ENCODE measurements at places on chromosomes 6 and 20. TPM values are rescaled to one million over a fixed set of nuclear protein-coding genes. Genes with fewer than 3 reads are reported as not detected.
A peak's percentile ranks its signal among the peaks of the same experiment; 100 is the strongest.

The DDX43 gene
- 0.42 TPM for total RNA-seq

DNA sequence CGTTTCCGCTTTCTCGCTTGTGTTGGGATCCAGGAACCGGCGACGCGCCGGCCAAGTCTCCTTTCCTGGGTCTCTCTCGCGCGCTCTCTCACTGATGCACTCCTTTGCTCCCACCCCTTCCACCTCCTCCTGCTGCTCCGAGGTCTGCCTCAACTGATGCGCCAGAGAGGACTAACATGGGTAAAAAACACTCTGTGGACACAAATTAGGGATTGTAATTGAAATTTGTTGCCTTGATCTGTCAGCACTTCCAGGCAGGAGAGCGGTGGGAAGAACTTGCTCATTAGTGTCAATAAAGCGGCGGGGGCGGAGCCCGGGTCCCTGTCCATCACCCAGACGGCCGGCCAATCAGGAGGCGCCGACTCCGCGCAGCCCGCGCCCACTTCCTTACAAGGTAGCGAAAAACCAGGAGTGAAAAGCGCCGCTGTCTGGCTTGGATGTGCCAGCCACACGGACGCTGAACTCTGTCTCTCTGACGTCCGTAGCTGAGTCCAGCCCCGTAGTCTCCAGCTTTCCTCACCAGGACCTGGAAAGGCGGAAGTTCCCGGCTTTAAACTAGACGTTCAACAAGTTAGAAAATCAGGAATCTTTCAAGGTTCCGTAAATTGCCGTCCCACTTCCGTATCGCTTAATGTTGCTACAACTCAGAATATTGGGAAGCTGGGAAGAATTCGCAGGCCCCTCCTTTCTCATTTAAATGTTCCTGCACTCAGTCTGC, at the start of gene TBX18:
Gene TBX18 (minus strand): TSS at position 267 of the 718 bp plus-strand sequence. CDS start 417 bp downstream, outside the sequence.
- peak; percentile 69 for DNase-seq

The CASS4 gene
- 1.9 TPM for total RNA-seq

The ADGB gene
- total RNA-seq, result 0.05 TPM

DNA sequence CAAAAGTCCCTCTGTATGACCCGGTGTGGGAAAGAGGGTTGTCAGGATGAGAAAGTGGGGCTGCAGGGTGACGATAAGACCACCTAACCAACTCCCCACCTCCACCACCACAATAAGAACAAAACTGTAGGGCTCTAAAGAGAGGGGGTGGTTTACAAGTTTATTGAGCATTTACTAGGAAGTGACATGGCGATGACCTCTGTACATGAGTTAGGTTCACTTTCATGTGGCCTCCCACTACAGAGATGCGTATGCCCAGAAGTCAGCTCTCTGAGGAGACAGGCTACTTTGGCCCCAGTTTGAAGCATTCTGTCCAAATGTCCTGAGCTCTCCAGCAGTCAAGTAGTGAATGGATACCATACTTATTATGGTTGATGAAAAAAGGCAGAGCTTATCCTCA, 28.7 kb upstream of the PI16 start:
- DNase-seq, result no peak

- no peak for DNase-seq
Measured at GRCh38 chr20:46293084-46293483, 15.2 kb downstream of the CDH22 start.

The GLP1R gene
- 0.58 TPM for total RNA-seq

GRCh38 chr6:55729665-55730064, 145.7 kb downstream of the BMP5 start:
- no peak for DNase-seq

DNA sequence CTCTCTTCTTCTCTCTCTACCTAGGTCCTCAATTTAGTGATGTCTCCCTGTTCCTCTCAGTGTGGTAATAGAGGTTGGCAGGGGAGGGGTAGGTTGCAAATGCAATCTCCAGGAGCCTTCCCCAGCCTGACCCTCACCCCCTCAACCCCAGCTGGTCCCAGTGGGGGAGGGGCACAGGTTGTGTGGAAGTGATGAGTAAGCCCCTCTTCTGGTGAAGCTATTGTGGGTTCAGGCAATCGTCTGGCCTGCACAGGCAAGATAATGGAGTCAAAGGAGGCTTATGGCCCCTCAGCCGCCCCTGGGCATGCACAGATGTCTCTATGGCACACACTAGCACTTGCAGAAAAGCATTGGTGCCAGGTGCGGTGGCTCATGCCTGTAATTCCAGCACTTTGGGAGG, 10.8 kb upstream of the ADA start:
- DNase-seq, result no peak

GRCh38 chr6:75481394-75481793, 12.2 kb downstream of the FILIP1 start:
- no peak for DNase-seq

GRCh38 chr6:117783279-117783678, 108.0 kb downstream of the NUS1 start:
- no peak for DNase-seq

Measured in urinary bladder (tissue), 4 donors.